Tibial artery (tissue), 4 donors: ENCODE measurements at places on chromosomes 11 and 22.
A peak's percentile ranks its signal among the peaks of the same experiment; 100 is the strongest.

- DNase-seq: no peak
These were observed 682.2 kb upstream of the RAG2 start for GRCh38 chr11:37280200-37280599.

DNA sequence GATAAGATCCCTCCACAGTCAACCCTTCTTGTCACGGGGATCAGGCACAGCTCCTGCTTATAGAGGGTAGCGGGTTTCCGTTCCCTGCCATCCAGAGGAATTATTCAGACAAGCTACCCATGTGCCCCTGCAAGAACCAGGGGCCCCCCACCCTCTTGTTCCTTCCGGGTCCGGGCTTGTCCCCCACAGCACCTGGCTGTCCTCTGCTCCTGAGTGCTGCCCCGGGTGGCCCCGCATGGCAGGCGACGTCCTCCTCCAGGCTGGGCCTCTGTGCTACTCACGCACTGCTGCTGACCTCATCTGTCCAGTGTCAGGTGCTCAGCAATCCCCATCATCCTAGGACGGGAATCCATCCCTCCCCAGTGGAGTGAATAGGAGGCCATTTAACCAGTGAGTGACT lies 24.7 kb downstream of the CELSR1 start:
- DNase-seq: no peak

DNA sequence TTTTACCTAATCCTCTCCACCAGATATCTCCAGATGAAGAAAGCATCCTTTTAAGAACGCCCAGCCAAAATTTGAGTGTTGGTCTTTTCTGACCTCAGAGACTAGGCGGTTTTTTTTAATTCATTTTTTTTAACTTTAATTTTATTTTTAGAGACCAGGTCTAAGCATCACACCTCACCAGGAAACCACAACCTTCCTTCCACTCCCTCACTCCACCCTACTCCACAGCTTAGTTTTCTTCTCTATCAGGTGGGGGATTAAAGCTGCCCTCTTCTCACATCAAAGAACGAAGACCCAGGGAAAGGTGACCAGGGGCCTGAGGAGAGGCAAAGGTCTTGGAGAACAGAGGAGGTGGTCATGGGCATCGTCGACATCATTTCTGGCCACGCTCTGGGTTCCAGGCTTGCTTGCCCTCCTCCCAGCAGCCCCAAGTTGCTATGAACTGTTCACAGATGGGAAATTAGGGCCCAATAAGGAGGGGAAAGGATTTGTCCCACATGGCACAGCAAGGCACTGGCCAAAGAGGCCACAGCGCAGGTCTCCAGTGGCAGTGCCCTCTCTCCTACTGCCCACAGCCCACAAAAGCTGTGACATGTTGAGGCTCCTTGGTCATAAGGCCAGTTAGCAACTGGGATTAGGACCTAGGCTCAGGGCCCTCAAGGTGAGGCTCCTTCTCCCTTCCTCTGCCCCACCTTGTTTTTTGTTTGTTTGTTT lies 1.4 kb upstream of the PEX16 start:
- DNase-seq: no peak

- no peak for DNase-seq
These were observed 76.6 kb downstream of the ABTB2 start for GRCh38 chr11:34280945-34281872.

DNA sequence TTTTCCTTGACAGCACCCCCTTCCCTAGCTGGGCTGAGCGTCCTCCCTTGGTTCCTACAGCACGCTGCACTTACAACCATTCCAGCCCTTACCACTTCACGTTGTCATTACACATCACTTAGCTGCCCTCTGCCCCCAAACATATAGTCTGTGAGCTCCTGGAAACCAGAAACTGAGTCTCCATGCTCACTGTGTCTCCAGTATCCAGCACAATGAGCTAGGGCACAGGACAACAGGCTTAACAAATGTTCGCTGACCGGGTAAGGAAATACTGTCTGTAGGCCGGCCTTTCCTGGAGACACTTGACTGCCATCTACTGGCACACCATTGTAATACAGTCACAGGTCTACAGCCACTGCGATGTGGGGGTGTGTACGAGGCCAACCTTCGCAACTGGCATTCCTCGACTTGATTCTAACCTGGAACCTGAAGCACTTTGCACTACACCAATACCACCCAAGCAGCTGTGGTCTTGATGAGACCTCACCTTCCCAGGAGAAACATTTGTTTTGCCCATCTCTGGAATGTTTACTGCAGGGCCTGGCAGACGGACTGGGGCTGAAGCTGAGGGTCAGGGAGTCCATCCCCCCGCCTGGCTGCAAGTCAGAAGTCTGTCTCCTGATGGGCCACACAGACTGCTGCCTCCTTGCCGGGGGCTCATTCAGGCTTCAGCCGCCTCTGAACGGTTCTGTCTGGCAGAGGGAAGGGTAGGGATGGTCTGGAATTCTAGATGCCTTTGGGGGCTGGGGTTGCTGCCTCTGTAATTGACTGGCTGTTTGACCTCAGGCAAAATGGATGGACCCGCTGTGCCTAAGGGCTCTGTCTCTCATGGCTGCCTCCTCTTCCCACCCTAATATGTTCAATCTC lies 72.0 kb downstream of the SYN3 start:
- peak; percentile 79 for DNase-seq

GRCh38 chr11:8910649-8911026 lies 351 bp upstream of the AKIP1 start:
- no peak for DNase-seq

DNA sequence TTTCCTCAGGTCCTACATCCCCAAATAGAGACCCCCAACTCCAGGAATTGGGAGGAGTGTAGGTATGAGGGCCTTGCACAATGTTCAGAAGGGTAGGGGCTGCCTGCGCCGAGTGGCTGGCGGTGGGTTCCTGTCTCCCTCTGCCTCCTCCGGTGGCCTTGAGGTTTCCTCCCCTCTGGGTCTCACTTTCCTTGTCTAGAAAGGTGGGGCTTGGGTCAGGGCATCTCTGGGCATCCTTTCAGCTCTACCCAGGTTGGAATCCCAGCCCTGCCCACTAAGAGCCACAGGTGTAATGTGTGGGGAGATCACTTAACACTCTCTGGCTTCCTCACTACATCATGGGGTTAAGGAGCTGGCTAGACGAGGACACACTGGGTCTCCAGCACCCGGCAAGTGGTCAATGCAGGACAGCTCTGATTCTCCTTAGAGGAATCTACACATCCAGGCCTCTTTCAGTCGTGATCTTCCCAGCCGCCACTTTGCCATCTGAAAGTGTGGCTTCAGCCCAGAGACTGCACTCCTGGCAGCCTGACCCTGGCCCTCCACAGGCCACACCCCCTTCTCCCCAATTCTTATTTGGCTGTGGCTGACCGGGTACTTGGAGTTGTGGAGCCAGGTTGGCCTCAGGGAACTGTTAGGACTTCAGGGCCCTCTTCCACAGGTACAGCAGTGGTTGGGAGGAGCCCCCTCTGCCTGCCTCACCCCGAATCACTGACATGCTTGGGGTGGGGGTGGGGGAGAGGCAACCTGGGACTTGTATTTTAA lies 22.1 kb downstream of the PRDM11 start:
- DNase-seq: peak; percentile 55

DNA sequence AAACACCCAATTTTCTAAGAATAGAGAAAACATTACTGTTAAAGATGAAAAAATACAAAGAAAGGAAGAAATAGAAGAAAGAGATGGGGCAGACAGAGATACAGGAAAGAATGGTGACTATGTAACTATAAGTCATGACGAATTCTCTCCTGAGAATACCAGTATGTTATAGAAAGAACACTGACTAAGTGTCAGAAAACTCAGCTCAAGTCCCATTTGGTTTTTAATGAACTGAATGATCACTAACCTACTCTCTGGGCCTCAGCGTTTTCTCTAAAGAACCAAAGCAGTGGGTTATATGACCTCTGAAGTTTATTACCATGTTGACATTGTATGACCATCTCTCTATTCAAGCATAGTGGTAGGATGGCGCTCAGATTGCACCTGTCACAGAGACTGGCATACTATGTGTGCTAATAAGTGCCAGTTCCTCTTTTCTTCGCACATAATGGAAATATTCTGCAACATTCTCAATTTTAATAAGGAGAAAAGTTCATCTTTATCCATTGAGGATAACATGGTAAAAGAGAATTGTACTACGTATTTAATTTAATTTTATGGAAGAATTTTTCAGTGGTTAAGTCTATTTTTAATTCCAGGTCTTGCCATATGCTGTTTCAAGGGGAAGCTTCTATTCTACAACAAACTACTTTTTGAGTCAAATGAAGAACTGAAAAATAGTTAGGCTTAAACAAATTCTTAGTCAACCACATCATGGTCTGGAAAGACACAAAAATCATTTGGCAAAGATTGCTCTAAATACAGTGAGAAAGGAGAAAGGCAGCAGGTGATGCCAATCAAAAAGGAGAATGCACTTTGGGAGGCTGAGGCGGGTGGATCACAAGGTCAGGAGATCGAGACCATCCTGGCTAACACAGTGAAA lies 25.0 kb upstream of the EED start:
- no peak for DNase-seq

DNA sequence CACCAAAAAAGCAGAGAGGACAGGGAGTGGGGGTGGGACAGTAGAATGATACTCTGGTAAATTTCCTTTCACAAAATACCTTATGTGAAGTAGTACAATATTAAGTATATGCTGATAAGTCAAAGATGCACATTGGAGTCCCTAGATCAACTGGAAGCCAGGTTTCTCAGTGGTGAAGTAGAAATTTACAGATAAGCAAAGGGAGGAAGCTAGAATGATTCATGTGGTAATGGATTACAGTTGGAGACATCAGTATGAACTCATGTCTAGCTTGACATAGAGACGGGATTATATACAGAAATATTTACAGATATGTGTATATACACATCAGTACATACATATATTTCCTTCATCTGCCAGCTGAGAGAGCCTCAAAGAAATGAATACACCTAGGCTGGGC lies 21.5 kb downstream of the PLEKHB1 start:
- no peak for DNase-seq

DNA sequence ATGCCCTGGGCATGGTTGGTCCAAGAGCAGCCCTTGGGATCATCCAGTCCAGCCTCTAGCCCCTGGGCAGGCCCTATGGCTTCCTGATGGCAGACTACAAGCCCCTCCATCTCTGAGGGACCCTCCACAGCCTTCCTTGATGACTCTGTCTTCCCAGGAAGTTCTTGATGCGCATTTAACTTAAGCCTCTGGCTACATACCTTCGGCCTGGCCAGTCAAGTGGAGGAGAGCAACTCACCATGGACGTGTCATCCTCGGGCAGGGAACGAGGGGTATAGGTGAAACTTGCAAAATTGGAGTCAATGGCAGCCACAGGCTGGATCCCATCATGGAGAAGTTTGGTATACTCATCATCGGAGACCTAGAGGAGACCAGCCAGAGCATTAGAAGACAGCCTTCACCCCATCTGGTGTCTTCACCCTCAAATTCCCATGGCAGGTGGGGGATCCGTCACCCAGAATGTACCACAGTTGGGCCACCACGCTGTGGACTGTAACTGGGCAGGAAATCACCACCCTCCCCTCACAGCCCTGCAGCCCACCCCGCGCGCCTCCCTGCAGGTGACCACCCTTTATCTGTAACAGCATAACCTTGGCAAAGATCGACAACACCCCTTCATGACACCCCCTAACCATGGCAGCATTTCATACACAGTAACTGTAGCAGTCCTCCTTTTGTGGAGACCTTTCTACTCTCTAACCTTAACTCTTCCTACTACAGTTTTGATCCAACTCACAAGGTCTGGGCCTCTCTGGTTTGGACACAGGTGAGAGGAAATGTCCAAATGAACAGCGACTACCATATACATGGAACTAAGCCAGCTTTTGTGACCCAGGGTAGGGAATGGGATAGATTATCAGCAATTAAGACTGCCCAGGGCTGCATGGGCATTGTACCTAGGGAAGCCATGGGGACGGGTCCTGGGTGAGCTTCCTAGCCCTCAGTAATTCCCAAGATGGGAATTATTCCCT lies 91.7 kb downstream of the PDE2A start:
- peak; percentile 48 for DNase-seq

DNA sequence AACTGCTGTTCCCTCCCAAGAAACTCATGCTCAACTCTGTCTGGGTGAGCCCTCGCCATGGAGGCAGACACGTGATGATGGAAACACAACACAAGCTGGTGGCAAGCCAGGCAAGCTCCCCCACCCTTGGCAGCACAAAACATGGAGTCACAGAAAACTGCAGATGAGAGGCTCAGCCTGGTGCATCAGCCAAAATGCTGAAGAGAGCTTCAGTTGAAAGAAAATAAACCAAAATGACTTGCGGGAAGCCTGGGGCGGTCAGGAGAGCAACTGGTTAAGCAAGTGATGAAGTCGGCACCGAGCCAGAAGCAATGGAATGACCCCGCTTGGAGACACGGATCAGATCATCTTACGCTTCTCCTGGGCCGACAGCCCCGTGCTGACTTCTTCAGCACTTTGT lies 68.3 kb downstream of the C11orf58 start:
- peak; percentile 64 for DNase-seq

DNA sequence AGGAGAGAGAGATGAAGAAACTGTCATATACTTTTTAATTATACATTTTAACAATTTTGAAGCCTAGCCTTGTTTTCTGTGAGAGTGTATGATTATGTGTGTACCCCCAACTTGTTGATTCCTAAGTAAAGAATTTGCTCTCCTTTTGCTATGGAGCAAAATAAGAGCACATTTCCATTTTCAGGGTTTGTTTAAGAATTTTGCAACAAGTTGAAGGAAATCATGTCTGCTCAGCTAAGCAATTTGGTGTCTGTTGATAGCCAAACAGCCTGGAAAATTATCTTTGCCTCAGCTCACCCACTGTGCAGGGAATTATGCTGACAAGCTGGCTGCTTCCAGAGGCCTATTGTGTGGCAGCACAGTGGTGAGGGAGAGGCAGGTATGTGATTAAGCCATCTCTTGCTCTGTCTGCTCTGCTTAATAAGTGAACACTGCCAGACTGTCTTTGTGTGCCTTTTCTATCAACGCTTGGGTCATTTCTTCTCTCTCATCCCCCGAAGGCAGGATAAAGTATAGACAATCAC lies 135.1 kb upstream of the TTC12 start:
- no peak for DNase-seq

GRCh38 chr11:46363455-46364005 lies 16.3 kb downstream of the DGKZ start:
- no peak for DNase-seq

- no peak for DNase-seq
These were observed 29.3 kb downstream of the PHLDB1 start for GRCh38 chr11:118636569-118637290.

GRCh38 chr11:67645521-67646461 lies 4.7 kb downstream of the ACY3 start:
- no peak for DNase-seq
